Fibroblast of mammary gland (primary cell): ENCODE measurements at places on chromosomes 16 and 17.
A peak's percentile ranks its signal among the peaks of the same experiment; 100 is the strongest.

DNA sequence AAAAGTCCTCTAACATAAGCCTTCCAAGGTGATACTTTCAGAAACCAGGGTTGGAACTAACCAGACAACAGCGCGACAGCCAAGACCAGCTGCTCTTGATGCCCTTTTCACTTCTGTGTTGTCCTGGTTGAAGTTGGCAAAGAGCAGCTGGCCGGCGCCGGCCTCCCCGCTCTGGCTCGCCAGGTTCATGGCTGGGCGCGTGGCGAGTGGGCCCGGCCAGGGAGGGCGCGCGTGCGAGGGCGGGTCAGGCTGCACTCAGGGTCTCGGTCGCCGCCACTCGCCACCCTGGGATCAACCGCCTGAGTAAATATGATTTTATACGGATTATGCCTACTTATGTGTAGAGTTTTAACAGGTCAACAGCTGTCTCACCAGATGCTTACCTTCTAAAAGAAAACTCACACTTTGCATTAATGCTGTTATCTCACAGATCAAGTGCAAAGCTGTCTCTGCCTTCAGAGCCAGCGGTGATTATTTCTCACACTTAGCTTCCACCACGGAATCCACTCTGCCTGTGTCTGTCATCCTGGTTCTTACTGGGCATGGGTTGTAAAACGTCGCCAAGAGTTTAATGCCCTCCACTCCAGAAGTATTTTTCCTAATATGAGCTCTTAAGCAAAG, 13.5 kb downstream of the KCTD2 start:
- DNase-seq: no peak

DNA sequence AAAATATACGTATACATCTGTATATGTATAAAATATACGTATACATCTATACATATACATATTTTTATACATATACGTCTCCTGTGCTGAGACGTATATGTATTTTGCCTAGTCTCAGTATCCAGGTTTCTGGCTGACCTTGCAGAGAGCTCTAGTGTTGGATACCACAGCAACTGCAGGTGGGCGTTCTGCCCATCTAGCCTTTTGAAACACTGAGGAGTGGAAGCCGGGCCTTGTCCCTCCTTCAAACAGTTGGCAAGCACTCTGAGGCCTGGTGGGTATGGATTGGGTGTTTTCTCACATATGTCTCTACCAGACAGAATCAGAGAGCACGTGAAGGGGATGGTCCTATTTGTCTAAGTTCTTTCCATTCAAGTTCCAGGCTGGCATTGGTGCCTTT, 39.4 kb upstream of the MRC2 start:
- no peak for DNase-seq

DNA sequence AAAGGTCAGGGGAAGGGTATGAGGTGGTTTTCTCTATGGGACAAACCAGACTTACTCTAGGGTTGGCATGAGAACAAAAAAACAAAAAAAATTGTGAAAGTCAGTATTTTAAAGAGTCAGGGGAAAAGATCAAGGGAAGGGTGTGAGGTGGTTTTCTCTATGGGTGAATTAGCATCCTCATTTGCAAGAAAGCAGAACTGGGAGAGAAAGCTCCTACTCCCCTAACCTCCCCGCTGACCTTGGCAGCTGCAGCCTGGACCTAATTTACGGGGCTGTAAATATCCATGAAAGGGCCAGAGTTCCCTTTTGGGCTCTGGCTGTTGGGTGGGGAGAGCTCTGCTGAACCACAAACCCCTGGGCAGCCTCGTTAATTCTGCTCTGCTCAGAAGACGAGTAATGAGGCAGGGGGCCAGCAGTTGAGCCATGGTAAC, 10.6 kb downstream of the RHBDL3 start:
- DNase-seq: no peak

DNA sequence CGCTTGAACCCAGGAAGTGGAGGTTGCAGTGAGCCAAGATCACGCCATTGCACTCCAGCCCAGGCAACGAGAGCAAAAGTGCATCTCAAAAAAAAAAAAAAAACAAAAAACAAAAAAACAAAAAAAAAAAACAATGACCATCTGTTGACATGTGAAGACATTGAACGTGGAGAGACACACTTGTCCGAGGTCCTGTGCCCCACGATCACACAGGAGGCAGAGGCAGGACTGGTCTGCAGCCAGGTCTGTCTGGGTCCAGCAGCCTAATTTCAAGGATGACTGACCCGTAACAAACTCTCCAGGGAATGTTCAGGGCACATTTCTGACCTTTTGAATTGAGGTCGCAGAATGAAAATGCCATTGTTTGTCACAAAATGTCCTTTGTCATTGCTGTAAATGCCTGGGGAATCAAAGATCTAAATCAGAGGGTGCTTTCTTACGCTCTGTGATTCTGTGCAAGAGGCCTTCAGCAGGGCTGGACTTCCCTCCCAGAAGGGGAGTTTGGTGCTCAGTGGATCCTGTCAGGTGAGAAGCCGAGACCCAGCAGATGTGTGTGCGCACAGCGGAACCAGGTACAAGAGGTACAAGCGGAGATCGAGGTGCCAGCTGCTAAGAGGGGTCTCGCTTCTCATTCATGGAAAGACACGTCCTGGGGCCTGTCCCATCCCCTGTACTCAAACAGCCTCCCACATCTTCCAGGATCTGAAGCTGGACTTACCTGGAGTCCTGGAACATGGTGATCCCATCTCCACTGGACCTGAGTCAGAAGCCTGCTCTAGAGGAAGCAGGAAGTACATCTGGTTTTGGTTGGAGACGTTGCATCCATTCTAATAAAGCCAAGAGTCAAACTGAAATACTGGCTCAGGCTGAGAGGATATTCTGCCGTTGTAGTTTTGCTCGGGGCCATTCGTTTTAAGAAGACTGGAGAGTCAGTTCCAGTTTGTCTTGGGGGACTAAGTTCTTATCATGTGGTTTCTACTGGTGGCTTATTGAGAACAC, 95.8 kb downstream of the IRF8 start:
- DNase-seq: peak; percentile 3

DNA sequence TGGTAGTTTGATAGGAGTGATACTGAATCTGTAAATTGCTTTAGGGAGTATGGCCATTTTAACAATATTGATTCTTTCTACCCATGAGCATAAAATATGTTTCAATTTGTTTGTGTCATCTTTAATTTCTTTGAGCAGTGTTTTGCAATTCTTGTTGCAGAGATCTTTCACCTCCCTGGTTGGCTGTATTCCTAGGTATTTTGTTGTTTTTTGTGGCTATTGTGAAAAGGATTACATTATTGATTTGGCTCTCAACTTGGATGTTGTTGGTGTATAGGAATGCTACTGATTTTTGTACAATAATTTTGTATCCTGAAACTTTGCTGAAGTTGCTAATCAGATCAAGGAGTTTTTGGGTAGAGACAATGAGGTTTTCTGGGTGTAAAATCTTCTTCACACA, 3.2 kb downstream of the KRTAP9-9 start:
- peak; percentile 7 for DNase-seq

DNA sequence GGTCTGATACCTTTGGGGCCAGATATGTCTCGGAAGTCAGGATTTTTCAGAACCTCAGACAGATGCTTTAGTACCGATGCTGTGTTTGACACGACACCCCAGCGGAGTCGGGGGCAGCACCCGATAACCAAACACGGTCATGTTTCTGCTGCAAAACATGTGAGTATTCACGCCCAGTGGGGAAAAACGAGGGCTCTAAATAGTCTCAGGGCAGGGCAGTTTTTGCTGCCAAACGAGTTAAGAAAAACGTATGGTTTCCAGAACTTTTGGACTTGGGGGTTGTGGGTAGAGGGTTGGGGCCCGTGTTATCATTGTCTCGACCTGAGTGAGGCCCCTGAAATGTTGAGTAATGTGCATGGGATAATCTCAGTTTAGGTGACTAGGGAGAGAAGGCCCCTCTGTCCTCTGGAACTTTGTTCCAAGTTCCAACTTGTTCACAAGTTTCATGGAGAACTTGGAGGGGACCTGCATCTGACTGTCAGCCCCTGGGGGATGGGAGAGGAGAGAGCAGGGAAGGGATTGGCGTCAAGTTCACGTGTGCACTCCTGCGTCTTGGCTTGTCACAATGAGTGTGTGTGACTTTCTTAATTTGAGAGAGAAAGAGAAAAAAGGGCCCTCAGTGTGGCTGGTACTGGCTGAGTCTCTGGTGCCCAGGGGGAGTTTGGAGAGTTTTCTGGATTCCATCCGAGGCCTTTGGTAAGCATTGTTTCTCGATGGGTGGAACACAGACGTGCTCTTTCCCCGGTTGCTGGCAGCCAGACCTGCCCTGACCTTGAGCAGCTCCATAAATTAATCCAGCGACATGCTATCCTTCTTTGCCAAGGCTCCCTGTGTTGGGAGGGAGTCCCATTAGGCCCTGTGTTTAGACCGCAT, 83.9 kb upstream of the CIBAR2 start:
- DNase-seq: no peak

DNA sequence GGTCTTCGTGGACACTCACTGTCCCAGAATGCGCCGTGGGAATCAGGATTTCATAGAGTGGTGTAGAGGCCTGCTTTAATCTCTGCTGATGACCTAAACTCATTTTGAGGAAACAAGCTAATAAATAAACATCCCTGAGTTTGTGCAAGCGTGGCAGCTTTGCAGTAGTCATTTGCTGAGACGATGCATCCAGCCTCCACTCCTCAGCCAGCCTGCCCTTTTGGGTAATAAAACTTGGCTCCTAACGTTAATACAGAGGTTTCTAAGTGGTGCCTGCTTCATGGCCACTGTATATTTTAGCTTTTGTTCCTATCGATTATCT, 1.3 kb downstream of the DGKE start:
- DNase-seq: no peak

GRCh38 chr17:20218272-20218671, 209.1 kb downstream of the SPECC1 start:
- no peak for DNase-seq

DNA sequence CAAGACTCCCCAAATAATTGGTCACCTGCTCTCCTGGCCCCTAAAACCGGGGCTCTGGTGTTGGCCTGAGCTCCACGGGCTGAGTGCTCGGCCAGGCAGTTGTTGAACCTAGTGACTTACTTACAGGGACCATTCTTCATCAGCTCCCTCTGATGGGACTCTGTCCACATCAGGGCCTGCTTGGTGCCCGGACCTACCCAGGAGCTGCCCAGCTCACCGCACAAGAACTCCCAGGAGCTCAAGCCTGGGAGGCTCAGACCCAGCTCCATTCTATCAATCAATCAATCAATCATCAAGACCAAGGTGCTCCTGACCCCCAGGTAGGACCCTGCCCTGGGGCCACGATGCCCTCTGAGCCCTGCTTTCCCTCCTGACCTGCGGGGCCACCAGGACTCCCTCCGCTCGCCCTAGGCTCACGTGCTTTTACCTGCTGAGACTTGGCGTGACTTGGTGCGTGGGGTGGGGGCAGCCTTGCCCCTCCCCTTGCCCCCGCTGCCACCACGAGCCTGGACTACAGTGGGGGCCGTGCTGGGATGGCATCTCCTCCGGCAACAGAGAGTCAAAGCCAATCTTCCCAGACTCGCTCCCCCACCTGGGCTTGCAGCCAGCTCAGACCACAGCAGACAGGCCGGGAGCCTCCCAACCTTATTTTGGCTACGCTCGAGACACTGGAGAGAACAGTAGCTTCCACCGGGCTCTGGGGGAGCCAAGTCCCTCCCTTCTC, 15.7 kb downstream of the IL34 start:
- peak; percentile 31 for DNase-seq

GRCh38 chr17:7072406-7072805, 7.6 kb downstream of the CLEC10A start:
- no peak for DNase-seq

DNA sequence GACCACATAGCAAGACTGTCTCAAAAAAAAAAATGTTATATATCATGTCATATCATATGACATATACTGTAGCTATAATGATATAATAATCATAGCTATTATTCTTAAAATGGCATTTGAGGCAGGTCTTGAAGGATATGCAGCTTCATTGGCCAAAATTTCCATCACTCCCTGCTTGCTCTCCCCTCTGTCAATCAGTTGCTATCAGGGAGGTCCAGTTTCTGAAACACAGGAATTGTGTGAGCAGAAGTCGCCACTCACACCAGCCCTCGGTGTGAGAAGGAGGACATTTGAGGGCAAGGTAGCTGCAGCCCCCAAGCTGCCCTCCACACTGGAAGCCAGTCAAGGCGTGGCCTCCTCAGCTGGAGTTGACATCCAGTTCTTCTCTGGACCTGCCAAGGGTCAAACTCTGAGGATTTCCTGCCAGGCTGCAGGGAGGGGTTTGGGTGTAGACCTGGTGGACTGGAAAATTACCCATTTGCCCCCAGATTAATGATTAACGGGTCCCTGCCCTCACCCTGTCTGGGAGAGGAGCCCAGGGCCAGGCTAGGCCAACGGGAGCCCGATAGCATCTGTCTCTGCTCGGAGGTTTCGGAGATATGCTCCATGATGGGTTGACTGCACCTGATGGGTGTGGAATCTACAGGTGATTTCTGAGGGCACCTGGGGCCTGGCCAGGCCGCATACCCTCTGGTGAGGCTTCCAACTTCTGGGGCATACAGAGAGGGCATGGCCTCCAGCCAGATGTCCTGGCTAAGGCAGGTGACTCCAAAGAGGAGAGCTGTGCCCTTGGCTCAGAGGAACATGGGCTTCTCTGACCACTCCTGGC, 18.8 kb downstream of the WNT9B start:
- DNase-seq: no peak

GRCh38 chr17:74742978-74743545, 5.4 kb upstream of the NHERF1 start:
- DNase-seq: no peak

- DNase-seq: no peak
Observed at GRCh38 chr16:78126662-78127061, 27.2 kb downstream of the WWOX start.

GRCh38 chr17:64538508-64539130, 31.8 kb downstream of the CEP95 start:
- DNase-seq: no peak

GRCh38 chr16:79867425-79867997, 267.0 kb upstream of the MAF start:
- no peak for DNase-seq

- peak; percentile 66 for DNase-seq
Observed at GRCh38 chr16:4375717-4376116, 4.1 kb downstream of the VASN start.

DNA sequence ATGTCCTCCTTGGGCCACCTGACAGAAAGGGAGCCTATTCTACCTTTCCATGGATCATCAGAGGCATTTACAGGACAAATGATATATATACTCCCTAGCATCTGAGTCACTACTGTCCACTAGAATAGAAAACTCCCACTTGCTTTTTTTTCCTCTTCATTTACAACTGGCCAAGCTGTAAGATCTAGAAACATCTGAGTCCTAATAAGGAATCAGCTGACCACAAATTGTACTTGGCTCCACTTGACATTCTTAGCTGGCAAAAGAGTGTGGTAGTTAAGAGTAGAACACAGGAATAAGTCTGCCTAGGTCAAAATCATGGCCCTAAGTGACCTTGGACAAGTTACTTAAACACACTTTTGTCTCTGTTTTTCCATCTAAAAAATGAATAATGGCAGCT, 5.2 kb downstream of the RUSF1 start:
- DNase-seq: peak; percentile 41

DNA sequence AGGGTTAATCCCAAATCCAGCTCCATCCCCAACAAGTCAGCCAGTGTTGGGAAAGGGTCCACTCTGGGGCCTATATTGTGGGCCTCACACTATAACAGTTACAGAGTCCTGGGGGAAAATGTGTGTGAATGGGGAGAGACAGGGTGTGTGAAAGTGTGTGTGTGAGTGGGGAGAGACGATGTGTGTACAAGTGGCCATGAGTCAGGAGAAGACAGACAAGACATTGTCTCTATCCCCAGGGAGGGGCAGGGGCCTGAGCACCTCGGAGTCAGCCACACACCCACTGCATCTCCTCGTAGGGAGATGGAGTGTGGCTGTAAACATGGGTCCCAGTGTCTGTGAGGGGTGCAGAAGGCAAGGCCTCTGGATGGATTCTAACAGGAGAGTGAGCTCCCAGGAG, 2.9 kb downstream of the CRHR1 start:
- no peak for DNase-seq
